ENCODE measurements at places on chromosomes 13 and 19.

GRCh38 chr13:34647379-34648150 is 294.5 kb upstream of the NBEA start:
- no peak for DNase-seq

GRCh38 chr13:22862478-22862877 is 318.3 kb upstream of the SGCG start:
- DNase-seq, result no peak

DNA sequence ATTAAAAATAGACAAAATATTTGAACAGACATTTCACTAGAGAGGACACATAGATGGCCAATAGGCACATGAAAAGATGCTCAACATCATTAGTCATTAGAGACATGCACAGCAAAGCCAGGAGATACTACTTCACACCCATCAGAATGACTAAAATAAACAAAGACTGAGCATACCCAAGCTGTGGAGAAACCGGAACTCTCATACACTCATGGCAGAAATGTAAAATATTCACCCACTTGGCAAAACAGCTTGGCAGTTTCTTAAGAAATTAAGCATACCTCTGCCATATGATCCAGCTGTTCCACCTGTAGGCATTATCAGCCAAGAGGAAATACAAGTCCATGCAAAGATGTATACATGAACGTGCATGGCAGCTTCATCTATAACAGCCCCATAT is 213.4 kb downstream of the TSHZ3 start:
- no peak for DNase-seq

DNA sequence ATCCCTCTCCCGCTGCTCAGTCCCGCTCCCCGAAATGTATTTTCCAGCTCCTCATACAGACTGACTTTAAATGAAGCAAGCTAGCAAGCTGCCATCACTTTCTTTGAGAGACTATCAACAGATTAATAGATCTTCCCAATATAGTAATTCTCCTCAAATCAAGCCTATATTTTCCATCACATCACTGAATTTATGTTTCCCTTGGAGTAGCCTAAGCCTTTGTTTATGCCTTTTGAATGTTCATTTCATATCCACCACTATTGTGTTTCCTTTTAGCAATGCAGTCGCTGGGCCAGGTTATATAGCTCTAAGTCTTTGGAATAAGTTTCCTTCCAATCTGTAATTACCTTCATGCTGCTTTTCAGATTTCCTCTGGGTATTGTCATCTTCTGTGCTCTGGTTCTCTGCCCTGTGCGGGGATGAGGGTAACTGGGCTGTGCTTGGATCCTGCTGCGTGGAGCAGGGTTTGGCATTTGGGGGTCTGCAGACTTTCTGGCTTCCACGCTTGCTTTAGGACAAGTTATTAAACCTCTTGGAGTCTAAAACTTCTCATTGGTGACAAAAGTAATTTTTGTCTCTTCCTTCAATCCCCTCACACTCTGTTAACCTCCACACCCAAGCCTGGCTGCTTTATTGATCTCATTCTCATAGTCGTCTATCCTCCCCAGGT is 256.9 kb downstream of the DLEU7 start:
- DNase-seq, result no peak

DNA sequence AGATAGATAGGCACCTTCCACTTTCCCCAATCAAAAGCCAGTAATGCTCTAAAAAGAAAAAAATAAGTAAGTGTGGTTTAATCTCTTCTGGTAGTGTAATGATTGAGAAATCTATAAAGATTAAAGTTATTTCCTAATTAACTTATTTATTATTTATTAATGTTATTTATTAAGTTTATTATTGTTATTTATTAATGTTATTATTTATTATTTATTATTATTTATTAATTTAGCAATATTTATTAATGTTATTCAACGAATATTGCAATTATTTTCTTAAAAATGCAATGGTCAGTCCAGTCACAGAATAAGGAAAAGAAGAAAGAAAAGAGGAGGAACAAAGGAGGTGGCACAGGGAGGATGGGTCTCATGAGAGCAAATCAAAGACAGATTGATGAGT is 100.7 kb downstream of the FREM2 start:
- no peak for DNase-seq

DNA sequence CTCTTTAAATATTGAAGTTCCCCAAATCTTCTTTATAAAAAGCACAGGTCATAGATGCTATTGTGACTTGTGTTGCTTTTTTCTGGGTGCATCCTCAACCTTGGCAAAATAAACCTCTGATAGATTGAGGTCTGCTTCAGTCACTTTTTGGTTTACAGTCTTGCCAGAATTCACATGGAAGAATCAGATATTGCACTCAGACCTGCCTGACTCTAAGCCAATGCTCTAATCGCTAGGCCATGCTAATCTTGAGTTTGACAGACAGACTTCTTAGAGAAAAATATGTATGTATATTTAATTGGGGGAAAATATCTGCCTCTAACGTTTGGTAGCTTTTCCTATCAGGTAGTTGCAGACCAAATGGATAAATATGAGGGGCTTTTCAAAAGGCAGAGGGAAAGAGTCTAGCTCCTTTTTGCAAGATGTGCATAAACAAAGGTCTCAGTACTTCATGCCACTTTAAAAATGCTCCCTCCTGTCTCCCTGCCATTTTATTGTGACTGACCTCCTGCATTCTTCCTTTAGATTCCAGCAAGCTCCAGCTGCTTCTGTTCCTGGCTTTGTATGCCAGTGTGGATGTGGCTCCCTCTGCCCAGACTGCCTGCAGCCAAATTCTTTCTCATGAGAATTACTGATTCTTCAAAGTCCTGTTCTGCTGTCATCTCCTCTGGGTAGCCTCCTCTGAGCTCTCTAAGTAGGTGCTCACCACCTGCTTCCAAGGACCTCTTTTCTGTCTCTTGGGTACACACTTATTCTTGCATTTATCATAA is 42.4 kb upstream of the RFC3 start:
- DNase-seq, result no peak

- DNase-seq, result no peak
Observed at GRCh38 chr19:54428323-54429175, 13.3 kb downstream of the TTYH1 start.

DNA sequence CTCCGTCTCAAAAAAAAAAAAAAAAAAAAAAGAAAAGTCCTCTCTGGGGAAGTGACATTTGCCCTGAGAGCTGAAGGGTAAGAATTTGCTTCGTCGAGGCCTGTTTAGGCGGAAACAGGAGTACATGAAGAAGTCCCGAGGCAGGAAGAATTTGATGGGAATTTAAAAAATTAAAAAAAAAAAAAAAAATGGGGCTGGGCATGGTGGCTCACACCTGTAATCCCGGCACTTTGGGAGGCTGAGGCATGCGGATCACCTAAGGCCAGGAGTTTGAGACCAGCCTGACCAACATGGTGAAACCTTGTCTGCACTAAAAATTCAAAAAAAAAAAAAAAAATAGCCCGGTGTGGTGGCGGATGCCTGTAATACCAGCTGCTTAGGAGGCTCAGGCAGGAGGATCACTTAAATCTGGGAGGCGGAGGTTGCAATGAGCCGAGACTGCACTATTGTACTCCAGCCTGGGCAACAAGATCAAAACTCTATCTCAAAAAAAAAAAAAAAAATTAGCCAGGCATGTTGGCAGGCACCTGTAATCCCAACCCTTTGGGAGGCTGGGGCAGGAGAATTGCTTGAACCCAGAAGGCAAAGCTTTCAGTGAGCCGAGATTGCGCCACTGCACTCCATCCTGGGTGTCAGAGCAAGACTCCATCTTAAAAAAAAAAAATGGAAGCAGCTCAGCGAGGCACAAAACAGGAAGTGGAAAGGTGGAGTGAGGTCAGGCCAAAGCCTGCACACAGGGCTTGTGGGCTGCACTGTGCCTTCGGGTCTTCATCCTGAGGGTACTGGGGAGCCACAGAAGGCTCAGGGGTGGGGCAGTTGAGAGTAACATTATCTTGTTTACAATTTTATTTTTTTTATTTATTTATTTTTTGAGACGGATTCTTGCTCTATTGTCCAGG is 4.9 kb downstream of the BAX start:
- no peak for DNase-seq

GRCh38 chr13:95679722-95680121 is 2.8 kb downstream of the DNAJC3 start:
- DNase-seq, result no peak

DNA sequence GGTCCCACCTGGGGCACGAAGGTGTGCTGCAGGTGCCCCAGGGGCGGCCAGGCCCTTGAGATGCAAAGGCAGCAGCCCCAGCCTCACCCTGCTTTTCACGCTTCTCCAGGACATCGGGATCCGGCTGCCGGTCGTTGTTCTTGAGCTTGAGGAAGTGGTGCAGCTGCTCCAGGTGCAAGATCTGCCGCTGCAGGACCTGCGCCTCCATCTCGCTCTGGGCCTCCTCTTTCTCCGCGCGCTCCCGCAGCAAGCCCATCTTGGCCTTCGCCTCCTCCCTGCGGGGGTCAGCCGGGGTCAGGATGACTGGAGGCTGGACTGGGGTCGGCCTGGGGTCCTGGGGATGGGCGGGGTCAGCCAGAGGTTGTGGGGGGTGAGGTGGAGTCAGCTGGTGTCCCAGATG is 21.5 kb upstream of the EMP3 start:
- no peak for DNase-seq

- peak; percentile 11 for DNase-seq
Observed at GRCh38 chr19:5035793-5036697, 67.1 kb downstream of the KDM4B start.

DNA sequence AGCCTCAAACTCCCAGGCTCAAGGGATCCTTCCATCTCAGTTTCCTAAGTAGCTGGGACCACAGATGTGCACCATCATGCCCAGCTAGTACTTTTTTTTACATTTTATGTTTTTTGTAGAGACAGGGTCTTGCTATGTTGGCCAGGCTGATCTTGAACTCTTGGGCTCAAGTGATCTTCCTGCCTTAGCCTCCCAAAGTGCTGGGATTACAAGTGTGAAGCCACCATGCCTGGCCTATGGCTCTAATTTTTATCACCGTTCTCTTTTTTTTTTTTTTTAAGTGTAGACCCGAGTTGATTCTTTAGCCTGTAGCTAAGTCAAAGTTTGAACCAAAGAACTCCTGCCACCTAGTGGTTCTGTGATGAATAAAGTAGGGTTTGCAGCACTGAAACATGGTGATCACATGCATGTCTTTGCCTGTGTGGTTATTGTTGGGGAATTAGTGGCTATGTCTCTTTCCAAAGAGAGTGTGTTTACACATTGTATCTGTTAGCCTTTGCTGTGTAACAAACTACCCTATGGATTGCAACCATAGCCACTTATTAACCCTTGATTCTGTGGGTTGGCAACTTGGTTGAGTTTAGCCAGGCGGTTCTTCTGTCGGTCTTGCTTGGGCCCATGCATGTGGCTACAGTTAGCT is 11.6 kb downstream of the NFILZ start:
- no peak for DNase-seq

- no peak for DNase-seq
Observed at GRCh38 chr19:17002455-17002854, 24.2 kb downstream of the CPAMD8 start.

DNA sequence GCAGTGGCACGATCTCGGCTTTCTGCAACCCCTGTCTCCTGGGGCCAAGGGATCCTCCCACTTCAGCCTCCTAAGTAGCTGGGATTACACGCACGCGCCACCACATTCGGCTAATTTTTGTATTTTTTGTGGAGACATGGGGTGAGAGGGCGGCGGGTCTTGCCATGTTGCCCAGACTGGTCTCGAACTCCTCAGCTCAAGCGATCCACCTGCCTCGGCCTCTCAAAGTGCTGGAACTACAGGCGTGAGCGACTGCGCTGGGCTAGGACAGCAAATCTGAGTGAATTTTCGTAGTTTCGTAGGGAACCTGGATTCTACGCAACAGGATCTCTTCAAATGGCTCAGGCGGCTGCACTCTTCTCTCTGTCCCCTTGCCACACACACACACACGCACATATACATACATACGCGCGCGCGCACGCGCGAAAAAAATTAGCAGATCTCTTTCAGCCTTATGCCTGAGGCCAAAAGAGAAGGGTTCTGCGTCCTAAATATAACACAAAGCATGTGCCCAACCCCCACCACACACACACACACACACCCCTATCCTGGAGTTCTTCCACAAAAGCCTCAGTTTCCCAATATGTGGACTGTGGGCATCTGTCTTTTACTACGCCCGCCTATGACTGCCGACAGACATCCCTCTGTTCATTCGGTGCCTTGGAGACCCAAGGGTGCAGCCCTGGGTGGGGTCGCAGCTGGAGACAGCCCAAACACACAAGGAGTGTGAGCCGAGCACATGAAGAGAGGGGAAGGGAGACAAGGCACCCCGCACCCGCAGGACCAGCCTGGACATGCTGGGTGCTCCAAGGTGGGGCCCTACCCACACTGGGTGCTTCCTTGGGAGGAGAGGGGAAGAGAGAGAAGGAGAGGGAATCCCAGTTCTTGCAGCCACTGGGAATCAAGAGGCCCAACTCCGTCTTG is 616 bp downstream of the PINLYP start:
- DNase-seq, result no peak

- no peak for DNase-seq
Observed at GRCh38 chr13:82847595-82847994, 1034.7 kb downstream of the SLITRK1 start.

GRCh38 chr19:45969676-45970075 is 4.0 kb downstream of the NOVA2 start:
- DNase-seq, result no peak

- no peak for DNase-seq
Observed at GRCh38 chr19:29269641-29270040, 56.7 kb upstream of the UQCRFS1 start.

GRCh38 chr13:30584051-30584731 is 33.5 kb upstream of the USPL1 start:
- no peak for DNase-seq

GRCh38 chr13:45132369-45133064 is 12.2 kb downstream of the GTF2F2 start:
- no peak for DNase-seq

DNA sequence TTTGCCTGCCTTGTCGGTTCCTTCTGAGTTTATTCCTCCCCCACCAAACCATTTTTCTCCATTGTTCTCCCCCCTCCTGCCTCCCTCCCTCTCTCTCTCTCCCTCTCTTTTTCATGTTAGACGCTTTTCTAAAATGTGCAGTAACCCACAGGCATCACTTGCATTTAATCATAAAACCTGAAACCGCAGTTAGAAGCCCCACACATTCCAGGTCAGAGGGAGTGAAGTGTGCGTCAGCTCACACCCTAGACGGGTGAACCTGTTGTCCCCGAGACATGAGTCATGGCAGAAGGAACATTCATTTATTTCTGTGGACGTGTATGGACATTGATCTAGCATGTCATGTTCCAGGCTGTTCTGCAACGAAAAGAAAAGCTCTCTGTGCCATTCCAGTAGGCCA is 19.9 kb downstream of the ONECUT3 start:
- DNase-seq, result no peak

DNA sequence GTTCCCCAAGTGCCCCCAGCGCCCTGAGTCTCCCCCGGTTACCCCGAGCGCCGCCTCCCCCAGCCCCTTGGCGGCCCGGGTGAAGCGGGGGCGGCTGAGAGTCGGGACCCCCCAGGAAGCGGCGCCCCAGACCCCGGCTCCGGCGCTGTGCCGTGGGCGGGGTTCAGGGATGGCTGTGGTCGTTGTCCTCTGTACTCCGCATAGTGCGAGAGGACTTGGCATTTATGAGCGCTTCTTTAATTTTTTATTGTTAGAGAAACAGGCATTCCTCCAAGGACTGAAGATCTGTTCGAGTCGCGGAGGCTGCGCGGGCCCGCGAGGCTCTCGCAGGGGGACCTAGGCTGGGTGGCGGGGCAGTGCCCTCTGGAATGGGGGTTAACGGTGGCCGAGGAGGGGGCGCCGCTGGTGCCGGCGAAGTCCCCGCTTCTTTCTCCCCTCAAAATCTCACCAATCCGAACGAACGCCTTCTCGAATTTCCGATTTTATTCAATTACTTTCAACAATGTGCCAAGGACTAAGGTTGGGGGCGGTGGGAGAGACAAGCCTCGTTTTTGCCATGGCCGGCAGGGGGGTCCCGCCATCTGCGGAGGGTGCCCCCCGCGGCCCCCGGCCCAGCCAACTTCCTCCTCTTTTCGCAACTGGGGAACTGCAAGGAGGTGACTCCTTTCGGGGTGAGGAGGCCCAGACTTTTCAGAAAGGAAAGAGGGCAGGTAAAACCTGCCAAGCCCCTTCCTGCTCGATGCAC is 596 bp upstream of the GJB2 start:
- DNase-seq, result no peak
